ENCODE measurements at places on chromosomes 5 and 9.
A peak's percentile ranks its signal among the peaks of the same experiment; 100 is the strongest.

GRCh38 chr9:120481248-120481647 is 98.7 kb downstream of the CDK5RAP2 start:
- no peak for DNase-seq

DNA sequence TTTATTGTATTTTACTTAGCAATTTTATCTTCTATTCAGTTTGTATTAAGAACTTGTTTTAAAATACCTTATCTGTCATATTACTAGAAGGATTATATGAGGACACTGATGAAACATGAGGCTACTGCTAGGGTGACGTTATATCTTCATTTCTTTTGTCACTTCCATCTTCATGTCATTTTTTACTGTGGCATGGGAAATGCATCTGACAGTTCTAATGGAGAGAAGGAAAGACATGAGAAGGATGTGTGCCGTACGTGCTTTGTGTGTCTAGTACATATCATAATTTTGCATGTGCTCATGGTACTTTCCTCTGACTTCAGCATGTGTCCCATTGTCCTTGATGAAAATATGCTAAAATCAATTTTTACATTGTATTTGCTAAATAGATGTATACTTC is 258.2 kb downstream of the PTPRD start:
- DNase-seq = no peak

DNA sequence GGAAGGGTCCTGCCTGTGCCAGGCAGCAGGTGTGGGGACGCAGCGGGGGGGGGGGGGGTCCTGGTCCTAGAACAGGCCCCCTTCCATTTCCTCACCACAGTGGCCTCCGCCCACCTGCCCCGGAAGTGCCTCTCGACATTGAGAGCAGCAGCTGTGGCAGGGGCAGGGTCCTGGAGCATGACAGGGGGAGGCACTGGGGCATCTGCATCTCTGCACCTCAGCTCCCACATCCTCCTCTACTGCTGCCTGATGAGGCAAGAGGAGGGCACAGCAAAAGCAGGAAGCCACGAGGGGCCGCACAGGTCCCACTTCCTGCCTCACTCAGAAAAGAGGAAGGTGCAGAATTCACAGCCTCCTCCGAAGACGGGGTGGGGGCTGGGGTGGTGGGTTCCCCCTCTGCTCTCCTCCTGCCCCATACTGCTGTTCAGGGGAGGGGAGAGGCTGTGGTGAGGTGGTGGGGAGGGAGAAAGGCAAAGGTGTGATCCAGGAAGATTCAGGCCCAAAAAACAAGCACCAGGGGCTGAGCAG is 14.8 kb downstream of the AKNA start:
- peak; percentile 73 for DNase-seq

GRCh38 chr5:179825655-179826182 is 5.0 kb downstream of the SQSTM1 start:
- no peak for DNase-seq

DNA sequence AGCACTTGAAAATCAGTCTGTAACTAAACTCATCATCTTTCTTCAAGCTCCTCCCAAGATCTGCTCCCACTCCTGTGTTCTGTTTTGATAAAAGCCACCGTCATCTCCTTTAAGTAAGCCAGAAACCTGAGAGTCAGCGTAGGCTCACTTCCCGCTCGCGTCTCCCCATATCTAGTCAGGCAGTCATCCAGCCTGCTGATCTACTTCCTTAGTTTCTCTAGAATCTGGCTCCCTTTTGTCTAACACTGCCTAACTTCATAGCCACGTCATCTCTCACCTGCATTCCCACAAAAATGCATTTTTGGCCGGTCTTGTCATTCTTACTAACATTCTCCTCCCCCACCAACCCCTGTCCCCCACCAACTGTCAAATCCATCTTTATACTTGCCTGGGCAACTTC is 3.0 kb upstream of the TJP2 start:
- no peak for DNase-seq

GRCh38 chr5:83556190-83556589 is 84.6 kb downstream of the VCAN start:
- DNase-seq = no peak

DNA sequence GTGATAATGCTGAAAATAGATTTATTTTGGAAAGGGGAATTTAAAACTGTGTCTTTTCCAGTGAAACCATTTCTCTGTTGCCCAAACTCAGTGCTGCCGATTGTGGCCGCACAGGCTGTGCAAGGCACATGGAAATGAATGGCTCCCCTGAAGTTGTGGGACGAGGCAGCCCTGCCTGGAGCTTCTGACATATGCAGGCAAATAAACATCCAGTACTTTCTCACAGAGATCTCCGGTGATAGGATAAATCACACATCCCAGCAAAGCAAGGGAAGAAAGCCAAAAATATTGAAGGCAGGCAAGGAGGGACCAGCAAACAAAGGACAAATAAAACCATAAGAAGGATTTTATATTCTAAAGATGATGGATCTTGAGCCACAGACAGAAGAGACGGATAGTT is 464.5 kb downstream of the MTRR start:
- DNase-seq = no peak

DNA sequence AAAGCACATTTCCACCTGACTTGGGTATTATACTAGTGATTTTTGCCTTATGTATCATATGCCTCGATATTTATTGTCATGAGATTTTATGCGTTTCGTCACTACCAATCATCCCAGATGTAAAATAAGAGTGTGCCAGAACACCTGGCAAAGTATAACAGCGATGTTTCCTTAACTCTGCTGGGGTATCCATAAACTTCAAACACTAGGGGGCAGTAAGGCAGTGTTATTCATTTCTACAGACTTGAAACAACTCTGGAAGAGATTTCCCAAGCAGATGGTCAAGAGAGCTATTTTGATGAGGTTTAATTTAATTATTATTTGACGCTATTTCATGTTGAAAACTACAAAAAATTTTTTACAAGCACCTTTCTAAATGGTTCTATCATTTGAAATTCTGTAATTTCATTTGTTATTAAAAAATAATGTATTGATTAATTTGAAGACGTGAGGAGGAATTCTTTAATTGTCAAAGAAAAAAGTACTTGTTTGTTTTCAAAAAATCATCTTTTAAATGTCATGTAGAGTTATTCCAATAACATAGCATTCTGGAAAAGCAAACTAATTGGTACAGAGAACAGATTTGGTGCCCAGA is 388.5 kb upstream of the CTNND2 start:
- DNase-seq = no peak

DNA sequence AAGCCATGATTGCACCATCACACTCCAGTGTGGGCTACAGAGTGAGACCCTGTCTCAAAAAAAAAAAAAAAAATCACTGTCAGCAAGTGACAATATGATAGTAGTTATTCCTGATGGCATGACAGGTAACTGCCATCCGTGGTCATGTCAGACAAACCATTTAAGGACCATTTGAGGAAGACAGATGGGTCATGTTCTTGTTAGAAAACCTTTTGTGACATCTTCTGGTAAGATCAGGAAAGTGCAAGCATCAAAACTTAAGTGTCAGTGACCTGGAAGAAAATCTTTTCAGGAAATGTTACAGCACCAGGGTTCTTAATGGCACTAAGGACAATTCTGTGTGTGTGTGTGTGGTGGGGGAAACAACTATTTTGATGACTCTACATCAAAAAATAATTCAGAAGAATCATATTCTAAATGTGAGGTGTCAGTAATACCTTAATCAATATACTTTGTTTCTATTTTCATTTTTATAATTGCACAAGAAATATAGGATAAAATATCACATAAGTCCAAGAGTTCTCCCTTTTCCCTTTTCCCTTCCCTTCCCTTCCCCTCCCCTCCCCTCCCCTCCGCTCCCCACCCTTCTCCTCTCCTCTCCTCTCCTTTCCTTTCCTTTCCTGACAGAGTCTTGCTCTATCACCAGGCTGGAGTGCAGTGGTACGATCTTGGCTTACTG is 17.8 kb downstream of the SLC38A9 start:
- DNase-seq = no peak

DNA sequence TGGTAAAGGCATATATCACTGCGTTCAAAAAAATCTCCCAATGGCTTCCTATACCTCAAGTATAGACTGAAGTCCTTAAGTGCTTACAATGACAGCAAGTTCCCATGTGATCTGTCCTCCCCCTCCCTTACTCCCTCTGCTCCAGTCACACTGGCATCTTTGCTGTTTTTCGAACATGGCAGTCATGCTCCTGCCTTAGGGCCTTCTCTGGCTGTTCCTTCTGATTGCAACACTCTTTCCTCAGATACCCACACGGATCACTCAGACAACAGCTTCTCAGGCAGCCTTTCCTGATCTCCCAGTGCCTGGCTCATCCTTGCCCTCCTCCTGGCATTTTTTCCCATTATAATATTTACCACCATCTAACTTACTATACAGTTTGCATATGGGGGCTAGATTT is 232.8 kb downstream of the ARHGEF28 start:
- no peak for DNase-seq

GRCh38 chr9:9674461-9674860 is 938.3 kb downstream of the PTPRD start:
- DNase-seq = no peak

DNA sequence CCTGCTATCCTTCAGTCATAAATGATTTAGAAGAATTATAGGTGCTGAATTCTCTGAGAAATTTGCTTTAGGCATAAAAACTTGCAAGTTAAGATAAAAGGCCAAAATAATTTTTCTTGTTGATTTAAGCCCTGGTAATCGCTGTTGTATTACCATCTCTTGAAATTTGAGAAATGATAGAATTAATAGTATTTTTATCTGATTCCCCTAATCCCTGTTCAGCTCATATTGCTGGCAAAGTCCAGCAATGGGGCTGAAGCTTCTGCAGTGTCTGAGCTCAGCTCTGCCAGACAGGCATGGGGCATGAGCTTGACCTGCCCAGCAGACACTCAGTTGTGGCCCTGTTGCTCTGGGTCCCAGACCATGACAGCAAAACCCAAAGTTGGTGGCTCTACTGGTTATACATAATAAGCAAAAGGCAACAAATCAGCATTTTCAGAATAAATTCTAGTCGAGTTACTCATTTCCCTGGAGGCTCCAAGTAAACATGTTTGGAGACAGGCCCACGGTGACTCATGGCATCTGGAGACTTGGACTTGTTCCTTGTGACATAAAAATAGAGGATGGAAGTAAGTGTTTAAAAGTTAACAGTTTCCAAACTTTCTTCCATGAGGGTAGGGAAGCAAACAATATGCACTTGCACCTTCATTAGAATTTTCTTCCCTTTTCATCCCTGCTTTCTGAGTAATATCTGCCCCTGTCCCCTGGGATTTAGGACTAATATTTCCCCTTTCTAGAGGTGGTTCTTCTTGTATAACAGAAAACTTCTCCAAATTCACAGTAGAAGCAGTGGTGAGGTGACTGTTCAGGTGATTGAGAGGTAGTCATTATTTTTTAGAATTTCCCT is 60.2 kb upstream of the SLC2A8 start:
- DNase-seq = no peak

GRCh38 chr9:3736161-3736560 is 210.4 kb upstream of the RFX3 start:
- DNase-seq = no peak

DNA sequence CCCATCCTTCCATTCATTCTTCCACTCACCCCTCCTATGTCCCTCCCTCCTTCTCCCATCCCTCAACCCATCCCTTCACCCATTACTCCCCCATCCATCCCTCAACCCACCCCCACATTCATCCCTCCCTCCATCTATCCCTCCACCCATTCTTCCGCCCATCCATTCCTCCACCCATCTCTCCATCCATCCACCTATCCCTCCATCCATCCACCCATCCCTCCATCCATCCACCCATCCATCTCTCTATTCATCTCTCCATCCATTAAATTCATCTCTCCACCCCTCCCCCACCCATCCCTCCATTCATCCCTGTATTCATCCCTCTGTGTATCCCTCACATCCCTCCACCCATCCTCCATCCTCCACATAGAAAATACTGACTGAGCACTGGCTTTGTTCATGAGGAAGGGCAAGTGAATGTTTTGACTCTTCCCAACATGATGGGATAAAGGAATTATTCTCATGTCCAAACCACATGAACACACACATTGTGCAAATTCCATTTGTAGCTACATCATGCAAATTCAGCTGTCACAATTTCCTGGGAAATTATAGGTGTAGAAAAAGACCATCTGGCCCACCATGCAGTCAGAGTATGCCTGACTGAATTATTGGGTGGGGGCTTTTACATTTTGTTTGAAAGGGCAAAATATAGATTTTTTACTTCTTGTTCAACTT is 6.9 kb upstream of the VAV2 start:
- no peak for DNase-seq

- DNase-seq = no peak
Measured at GRCh38 chr5:133472829-133473228, 139.5 kb downstream of the FSTL4 start.

DNA sequence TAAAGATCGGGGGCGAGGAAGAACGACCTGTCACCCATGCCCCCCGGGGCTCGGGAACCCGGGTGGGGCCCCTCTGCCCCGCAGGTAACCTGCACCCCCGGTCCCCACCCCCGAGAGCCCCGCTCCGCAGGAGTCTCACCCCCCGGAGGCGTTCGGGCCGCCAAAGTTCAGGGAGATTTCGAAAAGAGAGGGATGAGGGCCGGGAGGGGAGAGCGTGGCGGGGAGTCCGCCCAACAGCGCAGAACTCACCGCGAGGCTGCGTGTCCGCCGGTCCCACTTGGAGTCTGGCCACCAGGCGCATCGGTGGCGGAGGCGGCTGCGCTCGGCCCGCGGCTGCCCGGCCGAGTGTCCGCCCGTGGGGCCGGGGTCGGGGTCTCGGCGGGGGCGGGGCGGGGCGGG is at the start of gene PHF19:
PHF19 (minus strand) TSS at position 347 of the 399 bp plus-strand sequence. CDS start 2,447 bp downstream, outside the sequence.
- no peak for DNase-seq

DNA sequence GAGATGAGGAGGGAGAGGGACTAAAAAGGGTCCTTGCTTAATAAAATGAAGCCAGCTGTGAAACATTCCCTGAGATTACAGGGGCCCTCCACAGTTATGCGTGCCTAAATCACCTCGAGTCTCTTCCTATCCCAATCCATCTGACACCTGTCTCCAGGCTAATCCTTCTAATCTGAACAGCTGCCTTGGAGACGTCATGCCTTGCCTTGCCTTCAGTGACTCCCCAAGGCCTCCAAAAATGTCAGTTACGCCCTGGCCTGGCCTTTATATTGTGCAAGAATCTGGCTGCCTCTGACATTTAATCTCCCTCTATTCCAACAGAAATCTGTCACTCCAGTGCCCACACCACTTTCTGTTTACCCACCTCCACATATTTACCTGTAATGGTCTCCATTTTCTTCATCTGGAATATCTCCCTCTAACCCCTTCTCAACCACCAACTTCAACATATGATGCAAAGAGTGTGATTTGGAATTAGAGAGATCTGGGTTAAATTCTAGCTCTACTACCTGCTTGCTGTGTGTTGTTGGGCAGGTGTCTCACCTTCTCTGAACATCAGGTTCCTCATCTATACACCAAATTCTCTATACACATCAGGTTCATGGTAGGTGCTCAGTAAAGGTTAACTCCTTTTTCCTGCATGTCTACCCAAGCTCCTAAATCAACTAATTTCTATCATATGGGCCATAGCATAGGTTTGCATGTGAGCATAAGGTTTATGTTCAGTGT is 57.9 kb downstream of the PTCD2 start:
- no peak for DNase-seq

GRCh38 chr5:10566543-10567068 is 2.7 kb downstream of the ANKRD33B start:
- no peak for DNase-seq

GRCh38 chr9:121463026-121463807 is 36.4 kb downstream of the GGTA1 start:
- DNase-seq = peak; percentile 10

- no peak for DNase-seq
Measured at GRCh38 chr5:165039748-165040147, 1534.3 kb downstream of the MAT2B start.

- DNase-seq = no peak
Measured at GRCh38 chr9:97980479-97980803, 2.7 kb upstream of the ANP32B start.

Data from stimulated activated CD4-positive, alpha-beta T cell treated with anti-CD3 and anti-CD28 coated beads, Interleukin-1b, Interleukin-23, amount 100 ng/mL, for 24 hours (primary cell).